ENCODE measurements at places on chromosomes 11 and 22.

DNA sequence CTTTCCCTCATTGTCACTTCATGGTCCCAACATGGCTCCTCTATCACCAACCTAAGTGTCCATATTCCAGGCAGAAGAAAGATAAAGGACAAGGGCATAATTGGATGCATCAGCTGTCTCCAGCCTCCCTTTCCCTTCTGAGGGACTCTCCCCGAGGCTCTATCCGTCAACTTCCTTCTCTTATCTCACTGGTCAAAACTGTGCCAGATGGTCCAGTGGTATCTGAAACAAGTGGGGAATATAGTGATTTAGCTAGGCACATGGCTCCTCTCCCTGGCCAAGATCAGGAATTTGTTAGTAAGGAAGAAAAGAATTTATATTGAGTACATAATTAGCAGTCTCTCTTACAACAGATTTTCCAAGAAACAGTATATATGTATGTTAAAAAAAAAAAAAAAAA, 12.6 kb upstream of the SPON1 start:
- DNase-seq = no peak

- DNase-seq = no peak
Measured at GRCh38 chr22:41846268-41846987, 13.5 kb downstream of the SREBF2 start.

DNA sequence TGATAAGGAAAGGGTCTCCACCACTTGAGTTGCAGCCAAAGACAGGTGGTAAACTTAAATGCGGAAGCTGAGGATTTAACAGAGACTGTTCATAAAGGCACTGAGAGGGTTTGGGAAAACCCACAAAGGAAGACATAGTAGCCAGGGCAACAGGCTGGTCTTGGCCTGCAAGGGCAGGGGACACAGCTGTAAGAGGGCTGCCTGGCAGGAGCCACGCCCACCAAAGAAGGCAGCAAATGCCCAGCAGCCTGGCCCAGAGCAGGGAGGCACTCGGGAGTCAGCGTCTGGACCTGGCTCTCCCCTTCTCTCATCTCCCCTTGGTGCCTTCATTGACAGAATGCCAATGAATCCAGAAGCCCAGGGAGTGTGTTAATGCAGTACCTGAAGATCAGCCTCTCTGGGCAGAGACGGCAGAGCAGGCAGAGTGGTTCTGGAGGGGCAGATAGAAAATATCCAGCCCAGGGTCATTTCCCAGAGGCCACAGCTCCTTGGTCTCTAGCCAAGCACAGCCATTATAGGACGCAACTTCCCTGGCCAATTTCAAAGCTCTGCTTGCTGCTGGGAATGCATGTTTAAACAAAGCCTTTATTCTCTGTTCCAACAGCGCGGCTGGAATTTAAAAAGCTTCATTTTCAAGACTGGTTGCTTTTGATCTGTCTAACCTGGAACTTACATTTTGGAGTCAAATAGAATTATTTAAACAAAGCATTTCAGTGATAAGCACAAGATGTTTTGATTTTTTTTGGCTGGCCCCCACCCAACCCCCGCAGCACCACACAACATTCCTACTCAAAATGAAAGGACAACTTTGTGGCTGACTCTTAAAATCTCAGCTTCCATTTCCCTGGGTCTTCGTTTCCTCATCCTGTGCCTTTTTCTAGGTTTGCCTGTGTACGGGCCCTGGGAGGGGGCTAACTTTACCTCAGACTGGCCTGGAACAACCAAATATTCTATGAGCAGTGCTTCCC, 125.6 kb upstream of the LMO1 start:
- no peak for DNase-seq

GRCh38 chr11:16086229-16086819, 270.0 kb downstream of the SOX6 start:
- DNase-seq = no peak

- no peak for DNase-seq
Measured at GRCh38 chr11:33733980-33734379, 2.2 kb downstream of the CD59 start.

DNA sequence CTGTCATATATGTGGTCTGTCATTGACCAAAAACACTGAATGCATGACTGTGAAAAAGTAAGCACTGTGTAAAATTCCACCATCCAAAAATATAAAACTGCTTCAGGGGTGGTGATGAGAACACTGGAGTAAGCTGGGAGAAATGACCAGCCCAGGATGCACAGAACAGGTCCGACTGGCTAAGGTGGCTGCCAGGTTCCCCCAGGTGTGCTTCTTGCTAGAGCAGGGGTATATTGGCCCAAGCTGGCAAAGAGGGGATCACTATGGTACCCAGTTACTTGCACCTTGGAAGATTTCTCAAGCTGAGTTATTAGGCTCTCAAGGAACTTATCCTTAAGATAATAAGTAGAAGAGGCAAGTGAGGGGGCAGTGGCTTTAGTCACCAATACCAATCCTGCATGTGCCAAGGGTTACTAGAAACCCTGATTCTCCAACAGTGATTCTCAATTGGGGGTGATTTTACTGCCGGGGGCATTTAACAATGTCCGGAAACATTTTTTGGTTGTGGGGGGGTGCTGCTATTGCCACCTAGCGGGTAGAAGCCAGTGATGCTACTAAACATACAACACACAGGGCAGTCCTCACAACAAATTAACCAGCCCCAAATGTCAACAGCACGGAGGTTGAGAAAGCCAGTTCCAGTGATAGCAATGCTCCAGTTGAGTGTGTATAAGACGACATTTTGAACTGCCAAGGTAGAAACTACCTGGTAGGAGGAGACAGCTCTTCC, 15.7 kb downstream of the SNU13 start:
- no peak for DNase-seq

- no peak for DNase-seq
Measured at GRCh38 chr11:65427691-65428577, 5.3 kb downstream of the NEAT1 start.

DNA sequence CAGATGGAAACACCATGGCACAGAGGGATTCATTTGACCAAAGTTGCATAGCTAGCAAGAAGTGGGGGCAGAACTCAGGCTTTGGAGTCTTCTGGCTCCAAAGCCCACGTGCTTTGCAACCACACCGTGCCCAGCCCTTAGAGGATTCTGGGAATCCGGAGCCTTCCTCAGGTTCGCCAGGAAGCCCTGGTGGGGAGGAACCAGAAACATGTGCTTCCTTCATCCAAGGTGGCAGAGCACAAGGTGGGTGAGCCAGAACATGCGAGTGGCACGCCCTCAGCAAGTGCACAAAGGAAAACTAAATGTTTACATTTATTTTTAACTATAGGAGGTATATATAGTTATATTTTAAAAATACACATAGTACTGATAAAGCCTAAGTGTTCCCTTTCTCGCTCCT, 151.9 kb upstream of the NECTIN1 start:
- DNase-seq = no peak

DNA sequence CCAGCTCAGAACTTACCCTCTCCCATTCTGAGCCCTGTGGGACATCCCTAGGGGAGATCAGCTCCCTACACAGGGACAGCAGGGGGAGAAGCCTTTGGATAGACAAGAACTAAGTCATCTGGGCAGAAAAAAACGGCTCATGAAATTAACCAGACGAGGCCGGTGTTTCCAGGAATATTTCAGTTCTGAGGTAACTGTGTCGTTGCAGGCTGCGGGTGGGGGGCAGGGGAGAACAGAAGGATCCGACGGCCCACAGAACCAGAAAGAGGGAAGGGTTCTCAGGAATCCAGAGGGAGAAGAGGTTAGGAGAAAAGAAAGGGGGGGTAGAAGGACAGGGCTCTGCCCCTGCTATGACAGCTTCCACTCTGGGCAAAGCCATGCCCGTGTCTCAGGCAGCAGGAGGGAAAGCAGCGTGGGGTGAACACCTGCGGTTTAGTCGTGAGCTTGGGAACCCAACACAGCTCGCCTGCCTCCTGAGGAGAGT, 3.6 kb downstream of the CLCF1 start:
- DNase-seq = no peak

DNA sequence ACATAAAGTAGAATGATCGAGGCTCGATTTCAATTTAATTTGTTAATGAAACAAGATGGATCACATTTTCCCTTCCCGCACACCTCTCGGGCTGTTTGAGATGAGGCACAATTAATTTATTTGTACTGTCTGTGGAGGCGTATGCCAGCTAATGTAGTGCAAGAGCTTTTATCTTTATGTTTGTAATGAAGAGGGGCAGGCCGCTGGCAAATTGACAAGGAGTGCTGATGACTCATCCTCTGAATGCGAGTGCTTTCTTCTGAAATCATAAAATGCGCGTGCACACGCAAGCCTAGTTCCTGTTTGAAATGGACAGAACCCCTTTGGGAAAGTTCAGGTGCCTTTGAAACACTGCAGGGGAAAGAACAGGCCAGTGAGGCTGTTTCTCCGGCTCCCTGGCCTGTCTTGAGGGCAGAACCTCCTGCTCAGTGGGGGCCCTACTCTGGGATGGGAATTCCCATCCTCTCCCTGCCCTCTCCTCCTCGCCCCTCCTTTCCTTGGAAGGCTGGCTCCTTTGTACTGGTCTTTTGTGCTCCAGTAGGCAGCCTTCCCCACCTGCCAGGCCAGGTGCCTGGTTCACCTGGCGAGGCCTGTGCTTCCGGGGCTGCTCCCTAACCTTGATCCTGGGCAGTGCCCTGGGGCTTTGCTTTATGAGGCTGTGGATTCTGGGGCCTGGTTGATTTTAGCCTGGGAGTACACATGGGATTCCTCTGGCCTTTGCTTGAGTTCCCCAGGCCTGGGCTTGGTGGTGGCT, 50.3 kb downstream of the TEAD1 start:
- no peak for DNase-seq

Measured in stimulated activated CD4-positive, alpha-beta T cell treated with anti-CD3 and anti-CD28 coated beads, Interleukin-4, amount 100 ng/mL, for 48 hours (primary cell).